ENCODE measurements at places on chromosomes 13 and 19. TPM values are rescaled to one million over a fixed set of nuclear protein-coding genes. Genes with fewer than 3 reads are reported as not detected.

GRCh38 chr13:71368336-71368735, 498.7 kb downstream of the DACH1 start:
- DNase-seq: no peak

The SPINT2 gene
- 333 TPM for polyA plus RNA-seq

DNA sequence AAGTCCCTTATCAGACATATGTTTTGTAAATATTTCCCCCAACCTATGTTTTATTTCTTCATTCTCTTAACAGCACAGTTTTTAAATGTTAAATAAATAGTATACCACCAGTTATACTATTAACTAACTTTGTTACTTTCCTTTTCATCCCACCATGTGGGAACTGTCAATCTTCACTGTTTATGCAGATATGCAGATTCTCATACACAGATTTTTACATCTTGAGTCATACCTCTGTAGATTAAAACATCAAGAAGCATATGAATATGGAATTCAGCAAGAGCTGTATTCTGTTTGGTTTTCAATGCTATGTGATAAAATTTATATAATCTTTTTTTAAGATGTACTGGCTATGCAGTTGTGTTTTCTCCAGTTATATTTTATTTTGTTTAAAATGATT, 566.3 kb downstream of the LIG4 start:
- DNase-seq: no peak

- DNase-seq: no peak
These were observed 626.9 kb downstream of the EFNB2 start for GRCh38 chr13:105908586-105908985.

DNA sequence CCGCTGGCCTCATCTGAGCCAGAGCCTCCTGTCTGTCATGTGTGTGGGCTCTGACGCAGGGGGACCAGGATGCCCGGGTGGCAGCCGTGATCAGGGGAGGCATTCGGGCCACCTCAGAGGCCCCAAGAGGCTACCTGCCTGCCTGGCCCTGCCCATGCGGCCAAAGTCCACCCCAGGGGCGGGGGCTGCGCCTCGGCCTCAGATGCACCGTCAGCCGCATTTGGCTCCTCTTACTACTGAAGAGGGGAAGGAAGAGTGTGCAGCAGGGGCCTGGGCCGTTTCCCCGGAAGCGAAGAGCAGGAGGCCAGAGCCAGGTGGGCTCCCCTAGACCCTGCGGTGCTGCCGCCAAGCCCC, 34.0 kb downstream of the C13orf46 start:
- DNase-seq: no peak

The PEG3 gene
- not detected for polyA plus RNA-seq

The ADGRE3 gene
- polyA plus RNA-seq: not detected

DNA sequence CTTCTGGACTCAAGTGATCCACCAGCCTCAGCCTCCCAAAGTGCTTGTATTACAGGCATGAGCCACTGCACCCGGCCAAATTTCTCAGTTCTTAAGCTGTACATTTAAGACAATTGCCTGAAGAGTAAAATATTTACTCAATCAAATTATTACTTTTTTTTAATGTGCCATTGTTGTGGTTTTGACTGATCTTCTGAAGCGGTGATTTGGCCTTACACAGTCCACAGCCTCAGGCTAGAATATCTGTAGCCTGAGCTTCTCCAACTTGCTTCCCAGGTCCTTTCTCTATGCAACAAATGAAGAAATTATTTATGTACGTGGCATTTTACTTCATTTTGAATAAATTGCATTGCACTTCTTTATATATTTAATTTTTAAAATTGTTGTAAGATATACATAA, 281.3 kb downstream of the KLF5 start:
- DNase-seq: peak; percentile 33

- no peak for DNase-seq
These were observed 102.1 kb downstream of the IRS2 start for GRCh38 chr13:109684084-109684823.

DNA sequence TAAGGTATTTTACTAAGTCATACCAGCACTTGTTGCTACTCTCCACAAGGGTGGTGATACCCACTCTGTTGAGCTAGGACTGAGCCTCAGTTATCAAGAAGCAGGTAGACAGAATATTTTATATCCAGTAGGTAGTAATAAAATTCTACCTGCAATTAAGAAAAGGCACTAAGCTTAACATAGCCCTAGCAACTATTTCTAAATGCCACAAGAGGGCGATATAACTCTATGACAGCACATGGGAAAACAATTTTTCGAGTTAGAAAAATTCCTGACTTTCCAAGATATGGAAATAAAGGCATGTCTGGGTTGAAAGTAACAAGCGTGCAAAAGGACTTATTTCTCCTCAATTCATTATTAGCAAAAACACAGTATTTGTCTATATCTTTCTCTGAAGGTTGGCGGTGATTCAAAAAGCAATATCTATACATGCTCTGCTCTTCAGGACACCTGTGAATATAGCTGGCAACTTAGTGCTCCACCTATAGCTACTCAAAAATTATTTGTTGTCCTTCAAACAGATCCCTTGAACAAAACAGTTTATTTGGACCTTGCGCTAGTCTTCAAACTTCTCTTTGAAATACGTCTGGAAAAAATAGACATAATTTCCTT, 14.7 kb downstream of the CCDC169 start:
- DNase-seq: peak; percentile 24

- DNase-seq: no peak
These were observed 4.6 kb upstream of the PLPP2 start for GRCh38 chr19:295687-296370.

The CGB8 gene
- polyA plus RNA-seq: not detected

GRCh38 chr13:49093376-49093775, 117.7 kb downstream of the FNDC3A start:
- DNase-seq: no peak

DNA sequence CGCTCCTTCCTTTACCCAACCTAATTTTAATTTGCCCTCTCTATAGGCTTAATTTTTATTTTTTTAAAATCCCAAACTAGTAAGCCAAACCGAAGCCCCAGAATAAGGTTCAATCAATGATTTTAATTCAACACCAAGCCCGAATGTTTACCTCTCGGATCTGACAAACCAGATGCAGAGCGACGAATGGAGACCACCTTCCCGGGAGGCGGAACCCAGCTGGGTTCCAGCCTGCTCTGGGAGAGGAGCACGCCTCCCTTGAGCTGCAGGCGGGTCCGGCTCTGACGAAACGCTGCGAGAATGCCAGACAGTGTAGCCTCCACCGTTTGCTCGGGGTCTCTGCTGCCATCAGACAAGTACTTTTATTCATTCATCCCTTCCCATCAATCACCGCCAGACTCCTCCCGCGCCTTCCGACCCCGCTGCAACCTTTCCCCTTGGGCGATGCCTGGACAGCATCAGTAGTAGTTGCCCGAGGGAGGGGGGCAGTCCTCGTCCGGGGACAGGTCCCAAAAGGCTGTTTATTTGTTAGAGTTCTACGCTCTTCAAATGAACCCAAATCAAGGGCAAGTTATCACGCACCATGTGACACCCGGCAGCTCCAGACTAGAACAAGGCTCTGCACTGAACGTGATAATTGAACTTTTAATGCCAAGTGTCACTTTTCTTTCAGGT, 752 bp upstream of the EDNRB start:
- DNase-seq: no peak

The ZNF132 gene
- polyA plus RNA-seq: 1.5 TPM

GRCh38 chr19:51602189-51602854, 27.9 kb downstream of the SIGLEC5 start:
- DNase-seq: no peak

- DNase-seq: peak; percentile 36
These were observed 27.0 kb downstream of the NFIX start for GRCh38 chr19:13022111-13022858.

DNA sequence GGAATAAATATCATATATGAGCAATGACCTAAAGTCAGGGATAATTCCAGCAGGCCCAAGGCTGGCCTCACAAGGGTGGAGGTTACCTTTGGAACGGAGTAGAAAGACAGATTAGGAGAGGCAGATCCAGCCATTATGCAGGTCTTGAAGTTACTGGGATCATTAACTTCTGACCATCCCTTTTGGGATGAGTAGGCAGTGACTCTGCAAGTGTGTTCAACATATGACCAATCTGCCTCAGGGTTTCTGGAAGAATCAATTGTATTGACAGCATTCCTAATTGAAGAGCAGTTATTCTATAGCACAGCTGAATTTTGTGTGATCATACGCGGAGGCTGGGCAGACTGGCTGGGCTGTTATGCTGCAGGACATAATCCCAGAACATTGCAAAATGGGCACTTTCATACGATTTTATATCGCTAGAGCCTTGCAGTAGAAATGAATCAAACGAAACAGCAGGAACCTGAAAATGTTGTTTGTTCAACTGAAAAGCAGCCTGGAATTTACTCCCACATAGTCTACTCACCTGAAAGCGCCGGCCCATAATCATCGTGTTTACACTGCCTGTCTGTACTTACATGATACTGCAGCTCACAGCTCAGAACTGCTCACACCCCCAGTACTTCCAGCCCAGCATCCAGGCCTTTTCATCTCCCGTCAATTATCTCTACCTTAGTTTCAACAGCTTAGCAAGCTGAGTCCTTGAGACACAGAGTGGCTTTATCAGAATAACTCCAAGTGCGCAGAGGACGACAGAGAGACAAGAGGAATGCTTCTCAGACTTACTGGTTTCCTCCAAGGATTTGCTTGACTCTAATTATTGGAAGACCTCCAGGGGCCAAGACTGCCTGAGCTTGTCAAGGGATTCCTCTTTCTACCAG, 556.1 kb downstream of the EFNB2 start:
- peak; percentile 85 for DNase-seq

DNA sequence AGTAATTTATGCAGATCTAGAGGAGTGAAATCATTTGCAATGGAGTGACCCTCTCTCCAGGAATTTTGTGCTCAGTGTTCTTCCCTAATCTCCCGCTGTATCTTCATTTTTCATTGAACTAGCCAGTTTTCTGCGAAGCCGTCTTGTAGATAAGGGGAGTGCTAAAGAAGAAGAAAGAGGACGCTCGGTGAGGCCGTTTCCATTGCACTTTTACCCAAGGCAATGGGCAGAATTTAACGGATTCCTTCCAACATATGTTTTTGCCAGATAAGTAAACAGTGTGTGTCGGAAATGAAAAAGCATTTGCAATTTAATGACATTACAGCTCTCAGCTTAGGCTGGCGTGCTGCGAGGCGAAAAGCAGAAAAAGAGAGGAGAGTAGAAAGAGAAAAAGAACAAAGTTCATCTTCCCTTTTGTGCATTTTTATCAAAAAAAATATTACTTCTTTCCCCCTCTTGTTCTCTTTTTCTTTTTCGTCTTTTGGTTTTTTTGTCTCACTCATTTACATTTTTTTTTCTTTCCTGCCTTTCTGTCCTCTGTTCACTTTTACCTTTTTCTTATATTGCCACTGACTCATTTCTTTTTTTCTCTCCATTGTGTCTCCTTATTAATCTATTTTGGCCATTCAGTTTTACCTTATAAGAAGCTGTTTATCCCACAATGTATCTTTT, 49.9 kb downstream of the SOX21 start:
- DNase-seq: no peak

The SPART gene
- 49.2 TPM for polyA plus RNA-seq

The ZNF626 gene
- 2.9 TPM for polyA plus RNA-seq

DNA sequence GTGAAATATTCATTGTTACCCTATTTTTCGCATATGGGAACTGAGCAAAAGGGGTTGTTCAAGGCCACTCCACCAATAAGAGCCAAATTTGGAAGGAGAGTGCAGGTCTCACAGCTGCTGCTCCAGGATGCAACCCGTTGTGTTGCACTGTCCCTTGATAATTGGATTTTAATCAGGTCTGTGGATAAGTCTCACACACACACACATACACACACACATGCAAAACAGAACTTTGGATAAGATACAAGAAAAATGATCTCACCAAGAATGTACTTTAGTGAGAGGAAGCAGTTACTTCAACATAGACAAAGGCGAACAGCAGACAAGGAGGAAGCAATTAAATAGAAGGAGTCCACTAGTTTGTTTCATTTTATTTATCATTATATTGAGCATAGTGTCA, 127.3 kb upstream of the EDNRB start:
- no peak for DNase-seq

- DNase-seq: no peak
These were observed at the start of gene SLC5A5 for GRCh38 chr19:17871878-17872250. TSS of gene SLC5A5 (plus strand) at chr19:17871945. CDS start at chr19:17872320, 375 bp downstream.

GRCh38 chr19:8600816-8601215, 9.7 kb downstream of the ADAMTS10 start:
- no peak for DNase-seq

The PSG4 gene
- 5.6 TPM for polyA plus RNA-seq

- no peak for DNase-seq
These were observed 14.6 kb downstream of the IGFL3 start for GRCh38 chr19:46109876-46110275.

- no peak for DNase-seq
These were observed 1.4 kb upstream of the CYP2F1 start for GRCh38 chr19:41112728-41113290.

GRCh38 chr13:41196011-41196410, 1.6 kb upstream of the KBTBD7 start:
- no peak for DNase-seq

GRCh38 chr13:70384156-70384555, 275.9 kb upstream of the KLHL1 start:
- DNase-seq: no peak

The NLRP5 gene
- not detected for polyA plus RNA-seq

Measured in mammary epithelial cell (primary cell).